Neural crest cell (in vitro differentiated cells): ENCODE measurements at places on chromosomes 5 and 9. TPM values are rescaled to one million over a fixed set of nuclear protein-coding genes. Genes with fewer than 3 reads are reported as not detected.

Gene CDC25C
- 22.5 and 22.7 TPM in 2 replicates for total RNA-seq

Gene PCDHGA5
- 0.32 and 0.51 TPM in 2 replicates for total RNA-seq

Gene ADAMTS16
- total RNA-seq, result 0.23 and 1.7 TPM in 2 replicates

GRCh38 chr5:16064135-16064893 is 115.3 kb downstream of the MARCHF11 start:
- DNase-seq, result no peak
